ENCODE measurements at places on chromosomes 3 and 15. TPM values are rescaled to one million over a fixed set of nuclear protein-coding genes. Genes with fewer than 3 reads are reported as not detected.

DNA sequence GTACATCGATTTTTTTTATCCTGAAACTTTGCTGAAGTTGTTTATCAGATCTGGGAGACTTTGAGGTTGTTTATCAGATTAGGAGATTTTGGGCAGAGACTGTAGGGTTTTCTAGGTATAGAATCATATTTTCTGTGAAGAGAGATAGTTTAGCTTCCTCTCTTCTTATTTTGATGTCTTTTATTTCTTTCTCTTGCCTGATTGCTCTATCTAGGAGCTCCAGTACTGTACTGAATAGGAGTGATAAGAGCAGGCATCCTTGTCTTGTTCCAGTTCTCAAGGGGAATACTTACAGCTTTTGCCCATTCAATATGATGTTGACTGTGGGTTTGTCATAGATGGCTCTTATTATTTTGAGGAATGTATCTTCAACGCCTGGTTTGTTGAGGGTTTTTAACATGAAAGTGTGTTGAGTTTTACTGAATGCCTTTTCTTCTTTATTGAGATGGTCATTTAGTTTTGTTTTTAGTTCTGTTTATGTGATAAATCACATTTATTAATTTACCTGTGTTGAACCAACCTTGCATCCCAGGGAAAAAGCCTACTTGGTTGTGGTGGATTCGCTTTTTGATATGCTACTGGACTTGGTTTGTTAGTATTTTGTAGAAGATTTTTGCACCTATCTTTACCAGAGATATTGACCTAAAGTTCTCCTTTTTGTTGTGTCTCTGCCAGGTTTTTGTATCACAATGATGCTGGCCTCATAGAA is 14.9 kb upstream of the DNAAF4 start:
- DNase-seq = no peak
- H3K4me3 ChIP-seq = no peak overlapping the region
- H3K27ac ChIP-seq = no peak overlapping the region
- no peaks in the 10 kb centered on the region for H3K4me1 ChIP-seq

DNA sequence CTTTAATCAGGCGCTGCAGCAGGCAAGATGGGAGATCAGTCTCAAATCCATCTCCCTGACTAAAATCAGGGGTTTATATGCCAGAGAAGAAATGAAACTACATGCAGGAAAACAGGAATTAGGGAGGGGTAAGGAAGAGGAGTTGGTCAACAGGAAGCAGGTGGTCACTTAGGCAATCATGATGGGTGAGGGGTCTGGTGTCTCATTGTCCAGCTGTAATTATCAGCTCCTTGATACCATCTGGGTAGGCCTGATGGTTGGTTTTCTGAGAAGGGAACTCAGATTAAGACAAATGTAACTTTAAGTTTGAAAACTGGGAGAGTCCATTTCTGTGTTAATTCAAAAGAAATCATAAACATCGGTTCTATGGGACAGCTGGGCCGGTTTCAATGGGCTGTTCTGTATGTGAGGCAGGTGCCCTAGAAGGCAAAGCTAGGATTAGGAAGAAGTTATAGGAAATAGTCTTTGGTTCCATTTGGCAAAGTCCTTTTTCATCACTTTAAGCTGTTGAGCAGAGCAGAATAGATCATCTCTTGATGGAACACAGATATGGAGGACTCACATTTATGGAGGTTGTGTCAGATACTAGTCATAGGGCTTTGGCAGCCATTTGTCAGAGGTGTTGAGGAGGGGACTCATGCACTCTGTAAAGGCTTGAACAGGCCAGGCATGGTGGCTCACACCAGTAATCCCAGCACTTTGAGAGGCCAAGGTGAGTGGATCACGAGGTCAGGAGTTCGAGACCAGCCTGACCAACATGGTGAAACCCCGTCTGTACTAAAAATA is 149.4 kb downstream of the VGLL4 start:
- H3K4me1 ChIP-seq = peaks cover 10% of the 10 kb centered on the region
- no peak for DNase-seq
- no peak overlapping the region for H3K4me3 ChIP-seq
- H3K36me3 ChIP-seq = no peaks in the 10 kb centered on the region

GRCh38 chr3:13569641-13570390 is 20.9 kb downstream of the FBLN2 start:
- no peak for DNase-seq
- H3K4me1 ChIP-seq = no peaks in the 10 kb centered on the region
- H3K27ac ChIP-seq = no peak overlapping the region
- H3K27me3 ChIP-seq = no peaks in the 10 kb centered on the region
- H3K36me3 ChIP-seq = no peaks in the 10 kb centered on the region
- H3K4me3 ChIP-seq = no peak overlapping the region

SEMA3B gene
- total RNA-seq = 24.1 TPM
